Fibroblast of skin of right quadriceps (primary cell): ENCODE measurements at places on chromosomes 7 and 10.
A peak's percentile ranks its signal among the peaks of the same experiment; 100 is the strongest.

GRCh38 chr10:113089551-113089950, 139.5 kb downstream of the TCF7L2 start:
- no peak for DNase-seq

DNA sequence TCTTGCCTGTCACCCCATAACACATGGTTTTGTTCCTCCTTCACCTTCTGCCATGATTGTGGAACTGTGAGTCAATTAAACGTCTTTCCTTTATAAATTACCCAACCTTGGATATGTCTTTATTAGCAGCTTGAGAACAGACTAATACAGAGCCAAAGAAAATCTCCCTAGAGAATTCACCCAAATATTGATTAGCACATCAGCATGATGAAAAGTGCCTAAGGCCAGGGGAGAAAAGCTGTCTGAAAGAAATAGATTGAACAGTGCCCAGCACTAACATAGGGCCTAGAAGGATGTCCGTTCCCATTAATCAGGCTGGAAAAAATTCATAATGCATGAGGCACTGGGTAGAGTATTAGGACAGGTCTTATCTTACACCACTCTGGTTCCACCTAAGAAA, 111.9 kb upstream of the CALN1 start:
- DNase-seq, result no peak

DNA sequence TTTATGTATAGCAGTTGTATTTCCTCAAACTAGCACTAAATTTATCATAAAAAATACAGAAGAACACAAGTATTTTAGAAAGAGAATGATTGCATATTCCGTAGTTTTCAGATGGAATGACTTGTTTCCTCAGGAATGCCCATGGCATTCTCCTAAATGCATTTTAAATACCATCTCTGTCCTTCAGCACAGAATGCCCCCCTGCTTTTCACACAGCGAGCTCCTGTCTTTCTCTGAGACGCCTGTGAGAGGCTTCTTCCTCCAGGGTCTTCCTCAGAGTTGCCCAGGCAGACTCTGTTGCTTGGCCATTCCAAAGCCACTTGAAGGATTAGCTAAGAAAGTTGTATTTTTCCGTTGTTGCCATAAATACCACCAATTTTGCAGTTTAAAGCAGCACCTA, 10.1 kb downstream of the LANCL2 start:
- DNase-seq, result peak; percentile 19

- no peak for DNase-seq
Observed at GRCh38 chr10:114453576-114453975, 49.3 kb upstream of the AFAP1L2 start.
